ENCODE measurements at places on chromosomes 1 and 21.
A peak's percentile ranks its signal among the peaks of the same experiment; 100 is the strongest.

- DNase-seq = no peak
Measured at GRCh38 chr21:20377250-20377649, 621.0 kb upstream of the NCAM2 start.

GRCh38 chr1:63557365-63557987, 34.2 kb downstream of the EFCAB7 start:
- no peak for DNase-seq

GRCh38 chr21:31429506-31429905, 85.4 kb upstream of the TIAM1 start:
- DNase-seq = no peak

DNA sequence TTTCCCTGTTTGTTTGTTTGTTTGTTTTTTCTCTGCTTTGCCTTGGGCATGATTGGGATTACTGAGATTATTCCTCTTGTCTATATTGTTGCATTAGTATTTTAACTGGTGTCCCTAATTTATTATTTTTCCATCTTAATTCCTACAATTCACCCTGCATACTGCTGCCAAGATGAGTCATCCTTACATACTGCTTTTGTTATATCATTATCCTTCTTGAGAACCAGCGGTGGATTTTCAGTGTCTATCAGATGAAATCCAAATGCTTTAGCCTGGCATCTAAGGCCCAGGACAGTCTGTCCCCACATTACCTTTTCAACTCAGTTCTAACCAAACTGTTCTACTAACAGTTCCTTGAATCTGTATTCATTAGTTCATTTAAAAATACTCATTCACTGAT, 101.7 kb downstream of the OLFML2B start:
- DNase-seq = no peak

DNA sequence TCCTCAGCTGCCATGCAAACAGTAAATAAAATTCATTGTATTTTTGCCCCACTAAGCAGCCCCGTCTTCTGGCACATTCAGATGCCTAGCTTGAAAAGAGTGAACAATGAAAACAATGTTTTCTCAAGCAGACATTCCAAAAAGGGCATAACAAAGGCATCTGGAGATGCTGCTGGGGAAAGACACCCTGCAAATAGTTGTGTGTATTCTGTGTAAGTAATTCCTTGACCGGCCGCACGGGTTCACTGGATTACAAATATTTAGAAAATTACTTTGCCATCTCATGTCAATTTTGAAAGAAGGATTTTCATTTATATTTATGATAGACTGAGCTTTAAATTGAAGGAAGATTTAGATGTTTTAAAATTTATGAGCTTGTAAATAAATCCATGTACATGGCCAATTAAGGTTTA, 142.2 kb downstream of the SLC45A1 start:
- no peak for DNase-seq

- no peak for DNase-seq
Measured at GRCh38 chr21:43864313-43864961, 586 bp upstream of the AGPAT3 start.

DNA sequence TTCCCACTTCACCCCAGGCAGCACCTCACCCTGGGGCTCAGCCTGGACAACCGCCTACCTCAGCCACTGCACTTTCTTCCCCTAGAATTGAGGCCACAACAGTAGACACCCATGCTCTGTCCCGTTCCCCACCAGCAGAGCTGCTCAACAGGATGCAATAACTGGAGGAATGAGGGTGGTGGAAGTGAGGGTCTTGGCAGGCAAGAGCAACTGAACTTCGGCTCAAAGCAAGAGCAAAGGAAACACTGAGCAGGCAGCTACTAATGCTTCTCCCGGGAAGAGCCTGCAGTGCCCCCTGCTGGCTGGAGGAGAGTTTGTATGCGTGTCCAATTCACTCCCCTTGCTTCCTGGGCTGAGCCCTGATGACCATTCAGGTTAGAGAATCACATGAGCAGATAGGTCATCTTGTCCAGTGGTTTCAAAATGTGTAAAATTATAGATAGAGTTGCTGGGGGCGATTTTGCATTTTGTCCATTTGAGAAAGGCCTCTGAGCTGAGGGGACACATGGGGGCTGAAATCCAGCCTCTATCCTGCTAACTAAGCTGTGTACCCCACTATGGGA, 13.9 kb downstream of the NT5C1A start:
- peak; percentile 11 for DNase-seq

GRCh38 chr1:84834419-84835064, 58.5 kb downstream of the LPAR3 start:
- DNase-seq = no peak

Data from activated naive CD4-positive, alpha-beta T cell (primary cell).